ENCODE measurements at places on chromosomes 5 and 9.
A peak's percentile ranks its signal among the peaks of the same experiment; 100 is the strongest.

DNA sequence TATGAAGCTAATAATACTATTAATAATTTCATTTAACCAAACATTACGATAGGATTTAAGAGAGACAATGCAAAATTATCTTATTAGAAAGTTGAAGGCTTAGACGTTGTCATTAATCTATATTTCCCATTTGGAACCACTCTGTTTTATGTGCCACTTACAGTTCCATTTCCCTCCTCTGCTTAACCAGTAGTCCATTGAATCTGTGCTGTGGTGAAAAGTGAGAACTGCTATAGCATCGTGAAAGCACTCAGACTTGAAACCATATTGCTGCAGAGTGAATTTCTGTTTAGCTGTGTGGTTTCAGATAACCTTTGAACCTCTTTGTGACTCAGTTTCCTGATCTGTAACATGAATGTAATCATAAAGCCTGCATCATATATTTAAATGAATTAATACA is 2304.5 kb downstream of the MAT2B start:
- no peak for DNase-seq

- no peak for DNase-seq
Observed at GRCh38 chr5:39558541-39558940, 133.8 kb upstream of the DAB2 start.

GRCh38 chr5:177195307-177195952 is 61.9 kb downstream of the NSD1 start:
- DNase-seq = peak; percentile 28

GRCh38 chr5:1281038-1281882 is 13.6 kb downstream of the TERT start:
- DNase-seq = no peak

GRCh38 chr9:13122756-13123369 is 156.6 kb downstream of the MPDZ start:
- DNase-seq = no peak

- no peak for DNase-seq
Observed at GRCh38 chr5:176533894-176534611, 3.1 kb downstream of the RNF44 start.

- DNase-seq = no peak
Observed at GRCh38 chr5:37448941-37449340, 69.8 kb downstream of the WDR70 start.

- peak; percentile 83 for DNase-seq
Observed at GRCh38 chr5:151092762-151093161, 11.9 kb upstream of the TNIP1 start.

GRCh38 chr5:12652201-12652600 is 748.0 kb upstream of the CTNND2 start:
- no peak for DNase-seq

DNA sequence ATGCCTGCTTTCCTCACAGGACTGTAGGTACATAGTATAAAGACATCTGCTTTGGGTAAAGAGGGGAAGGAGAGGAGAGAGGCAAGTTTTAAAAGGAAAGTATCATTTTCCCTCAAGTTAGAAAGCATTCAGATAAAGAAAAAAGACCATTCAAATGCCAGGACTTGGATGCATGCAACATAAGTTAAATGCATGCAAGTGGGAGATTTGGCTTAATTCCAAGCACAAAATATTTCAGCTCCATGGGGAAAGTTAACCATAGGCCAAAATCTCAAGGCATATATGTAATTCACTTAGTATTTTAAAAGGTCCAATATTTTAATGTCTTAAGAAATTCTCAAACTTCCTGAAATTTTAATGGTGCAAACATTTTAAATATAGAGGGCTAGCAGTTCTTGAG is 36.4 kb downstream of the POU5F2 start:
- DNase-seq = no peak

DNA sequence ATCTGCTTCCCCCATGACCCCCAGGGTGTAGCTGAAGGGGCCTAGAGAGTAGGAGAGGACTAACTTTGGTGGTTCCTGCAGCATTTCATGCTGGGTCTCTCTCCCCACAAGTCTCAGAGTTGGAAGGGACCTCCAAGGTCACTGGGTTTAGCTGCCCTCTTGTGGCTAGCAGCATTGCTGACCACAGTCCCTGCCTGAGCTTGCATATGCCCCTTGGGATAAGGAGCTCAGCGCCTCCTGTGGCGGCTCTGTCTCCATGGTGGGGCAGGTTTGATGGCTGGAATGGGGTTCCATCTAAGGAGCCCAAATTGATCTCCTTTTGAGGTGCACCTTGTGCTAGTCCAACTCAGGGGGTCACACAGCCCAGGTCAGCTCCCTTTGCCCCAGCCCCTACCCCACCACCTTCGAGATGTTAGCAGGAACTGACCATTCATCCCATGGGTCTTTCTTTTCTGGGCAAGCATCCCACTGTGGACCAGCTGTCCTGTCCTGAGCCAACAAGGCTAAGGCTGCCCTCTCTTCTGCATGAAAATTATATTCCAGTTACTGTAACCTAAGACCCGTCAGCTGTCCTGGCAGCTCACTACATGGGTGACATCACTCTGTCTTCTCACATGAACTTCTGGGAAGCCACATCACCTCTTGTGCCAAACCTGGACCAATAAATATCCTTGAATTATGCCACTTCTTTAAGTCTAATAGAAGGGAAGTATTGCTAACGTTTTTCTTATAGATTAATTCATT is 196.2 kb downstream of the HSPA4 start:
- peak; percentile 94 for DNase-seq

DNA sequence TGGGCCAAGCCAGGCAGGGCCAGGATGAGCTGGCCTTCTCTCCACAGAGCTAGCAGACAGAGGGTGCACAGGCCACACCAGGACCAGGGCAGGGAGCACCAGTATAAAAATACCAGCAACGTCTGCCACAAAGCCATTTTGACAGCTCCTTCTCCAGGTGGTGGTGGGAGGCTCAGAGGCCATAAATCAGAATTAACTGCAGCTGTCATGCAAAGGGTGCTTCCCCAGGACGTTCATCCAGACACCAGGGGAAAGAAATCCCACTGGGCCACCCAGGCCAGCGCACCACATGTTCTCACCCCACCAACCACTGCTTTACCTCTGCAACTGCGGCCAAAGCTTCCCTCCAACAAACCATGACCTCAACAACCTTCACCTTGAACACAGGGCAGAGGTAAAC is 403.7 kb upstream of the TRPC7 start:
- DNase-seq = no peak

- DNase-seq = no peak
Observed at GRCh38 chr5:159212657-159213462, 3.5 kb upstream of the RNF145 start.

- DNase-seq = no peak
Observed at GRCh38 chr5:135973323-135974020, 18.7 kb upstream of the LECT2 start.

DNA sequence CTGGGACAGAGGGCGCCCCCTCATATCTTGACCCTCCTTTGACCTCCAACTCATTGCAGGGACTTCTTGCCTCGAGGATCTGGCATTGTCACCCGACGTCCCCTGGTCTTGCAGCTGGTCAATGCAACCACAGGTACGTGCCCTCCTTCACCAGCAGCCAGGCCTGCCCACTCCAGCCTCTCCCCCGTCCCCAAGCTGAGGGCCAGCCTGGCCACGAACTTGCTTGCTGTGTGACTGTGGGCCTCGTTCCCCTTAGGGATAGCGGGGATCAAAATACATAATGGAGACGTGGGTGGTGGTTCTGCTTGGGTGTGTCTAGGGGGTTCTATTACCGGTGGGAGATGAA is 15.0 kb downstream of the DNM1 start:
- DNase-seq = no peak

GRCh38 chr9:108569624-108570023 is 286.2 kb downstream of the ACTL7B start:
- peak; percentile 11 for DNase-seq

GRCh38 chr9:96383165-96383942 is at the start of gene SLC35D2:
TSS of gene SLC35D2 (minus strand) at chr9:96383711. CDS start at chr9:96383634, 77 bp downstream.
- DNase-seq = no peak

All from SJCRH30 (cell line).